Kasumi-1 (cell line): ENCODE measurements at places on chromosomes 16 and 17.

DNA sequence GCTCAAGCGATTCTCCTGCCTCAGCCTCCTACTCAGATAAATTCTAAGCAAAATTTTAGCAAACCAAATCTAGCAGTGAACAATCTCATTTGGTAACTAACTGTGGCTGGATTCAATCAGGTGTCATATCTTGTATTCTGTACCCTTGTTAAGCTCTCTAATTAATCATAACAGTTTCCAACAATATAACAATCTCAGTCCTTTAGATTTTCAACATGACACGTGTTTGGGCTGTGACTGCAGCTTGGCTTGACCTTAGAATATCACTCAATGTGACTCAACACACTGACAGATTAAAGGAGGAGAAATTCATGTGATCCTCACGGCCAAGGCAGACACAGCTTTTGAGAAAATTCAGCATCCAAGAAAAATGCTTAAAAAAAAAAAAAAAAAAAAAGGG, 133.6 kb downstream of the BANP start:
- DNase-seq, result no peak

DNA sequence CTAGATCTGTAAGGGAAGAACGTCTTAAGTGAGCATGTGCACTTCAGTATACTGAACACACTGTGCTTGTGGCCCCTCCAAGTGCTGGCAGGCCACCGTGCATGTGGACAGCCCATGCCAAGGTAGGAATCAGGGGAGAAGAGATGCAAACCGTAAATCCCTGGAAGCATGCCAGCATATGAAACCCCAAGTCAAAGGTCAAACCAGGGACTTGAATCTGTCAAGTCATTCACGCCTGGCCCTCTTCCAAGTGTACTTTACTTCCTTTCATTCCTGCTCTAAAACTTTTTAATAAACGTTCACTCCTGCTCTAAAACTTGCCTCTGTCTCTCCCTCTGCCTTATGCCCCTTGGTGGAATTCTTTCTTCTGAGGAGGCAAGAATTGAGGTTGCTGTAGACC, 2.8 kb upstream of the ATXN2L start:
- no peak for DNase-seq

- DNase-seq, result no peak
These were observed 203.4 kb downstream of the CCDC182 start for GRCh38 chr17:57541472-57542394.

GRCh38 chr16:81140930-81141780, 45.0 kb upstream of the GCSH start:
- DNase-seq, result no peak

GRCh38 chr16:78227855-78228254, 128.4 kb downstream of the WWOX start:
- peak; percentile 20 for DNase-seq

DNA sequence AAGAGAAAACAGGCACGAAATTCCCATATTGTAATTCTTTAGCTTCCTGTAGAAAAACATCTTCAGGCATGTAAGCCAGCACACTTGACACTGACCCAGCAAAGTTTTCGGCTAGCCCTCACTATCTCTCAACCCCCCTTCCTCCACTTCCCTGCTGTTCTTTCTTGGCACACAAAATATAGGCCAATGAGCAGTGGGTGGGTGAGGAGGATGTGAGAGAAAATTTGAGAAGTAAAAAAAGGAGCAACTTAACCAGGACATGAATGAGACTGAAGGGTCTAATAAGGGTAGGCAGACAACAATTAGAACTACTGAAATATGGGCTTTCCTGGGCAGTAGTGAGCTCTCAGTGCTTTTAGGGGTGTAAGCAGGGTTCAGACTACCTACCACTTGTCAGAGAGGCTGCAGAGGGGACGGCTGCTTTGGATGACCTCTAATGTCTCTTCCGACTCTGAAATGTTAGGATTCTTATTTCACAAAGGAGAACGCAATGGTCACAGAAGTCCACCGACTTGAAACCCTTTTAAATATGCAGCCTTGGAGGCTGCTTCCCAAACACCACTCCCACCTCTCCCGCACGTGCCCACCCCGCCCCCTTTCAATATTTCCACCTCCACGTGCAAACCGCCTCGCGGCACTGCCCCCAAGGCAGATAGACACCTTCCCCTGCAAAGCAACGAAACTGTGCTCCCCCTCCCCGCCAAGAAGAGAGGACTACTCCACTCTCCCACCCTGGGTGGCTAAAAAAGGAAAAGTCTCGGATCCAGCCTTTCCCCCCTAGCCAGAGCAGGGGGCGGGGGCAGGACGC, 889 bp downstream of the MBTD1 start:
- peak; percentile 41 for DNase-seq

- no peak for DNase-seq
These were observed 4.8 kb upstream of the ITGA3 start for GRCh38 chr17:50051082-50051576.

- no peak for DNase-seq
These were observed 61.2 kb upstream of the HSBP1 start for GRCh38 chr16:83746611-83747010.

DNA sequence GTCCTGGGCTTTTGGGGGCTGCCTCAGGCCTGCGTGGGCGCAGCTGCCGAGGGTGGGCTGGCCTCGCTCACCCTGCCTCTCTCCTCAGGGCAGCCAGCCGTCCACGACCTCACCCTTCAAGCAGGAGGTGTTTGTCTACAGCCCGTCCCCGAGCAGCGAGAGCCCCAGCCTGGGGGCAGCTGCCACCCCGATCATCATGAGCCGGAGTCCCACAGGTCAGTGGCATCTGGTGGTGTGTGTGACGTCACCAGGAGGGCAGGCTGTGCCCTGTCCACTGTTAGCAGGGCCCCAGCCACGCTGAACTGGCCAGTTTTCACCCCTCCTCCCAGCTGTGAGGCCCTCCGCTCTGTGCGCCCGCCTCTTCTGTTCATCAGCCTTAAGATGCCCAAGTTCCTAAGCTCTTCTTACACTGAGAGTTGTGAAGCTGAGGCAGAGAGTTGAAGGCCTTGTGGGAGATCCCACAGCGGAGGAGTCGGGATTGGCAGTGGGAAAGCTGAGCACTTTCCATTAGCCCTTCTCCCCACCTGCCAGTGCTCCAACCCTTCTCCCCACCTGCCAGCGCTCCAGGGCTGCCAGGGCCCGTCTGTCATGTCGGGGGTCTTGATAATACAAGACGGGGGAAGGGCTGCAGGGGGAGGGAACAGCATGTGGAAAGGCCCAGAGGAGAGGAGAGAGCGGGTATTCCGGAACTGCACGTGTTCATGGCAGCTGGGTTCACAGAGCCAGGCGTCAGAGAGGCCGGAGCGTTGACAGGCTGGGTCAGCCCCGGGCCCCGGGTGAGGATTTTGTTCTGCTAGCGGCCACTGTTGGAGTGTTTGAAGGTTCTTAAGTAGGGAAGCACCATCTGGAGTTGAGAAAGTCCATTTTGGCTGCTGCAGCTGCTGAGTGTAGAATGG, 36.3 kb downstream of the OR1D5 start:
- no peak for DNase-seq

DNA sequence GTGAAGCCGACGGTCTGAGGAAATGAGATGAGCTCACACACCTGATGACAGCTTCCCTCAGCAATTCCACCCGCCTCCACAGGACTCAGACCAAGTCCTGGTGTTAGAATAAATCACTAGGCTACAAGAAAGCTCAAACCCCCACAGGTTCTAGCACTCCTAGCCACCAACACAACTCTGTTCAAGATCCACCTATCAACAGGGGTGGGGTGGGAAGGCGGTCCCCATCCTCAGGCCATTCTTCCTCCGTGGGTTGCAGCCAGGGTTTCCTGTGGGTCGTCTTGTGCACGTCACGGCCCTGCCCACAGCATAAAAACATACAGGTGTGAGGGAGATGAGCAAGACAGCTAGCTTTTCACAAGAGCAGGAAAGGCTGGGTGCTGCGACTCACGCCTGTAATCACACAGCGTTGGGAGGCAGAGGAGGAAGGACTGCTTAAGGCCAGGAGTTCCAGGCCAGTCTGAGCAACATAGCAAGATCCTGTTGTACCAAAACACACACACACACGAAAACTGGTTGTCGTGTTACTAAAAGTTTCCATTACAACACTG, 81.1 kb downstream of the ANKRD11 start:
- DNase-seq, result no peak

DNA sequence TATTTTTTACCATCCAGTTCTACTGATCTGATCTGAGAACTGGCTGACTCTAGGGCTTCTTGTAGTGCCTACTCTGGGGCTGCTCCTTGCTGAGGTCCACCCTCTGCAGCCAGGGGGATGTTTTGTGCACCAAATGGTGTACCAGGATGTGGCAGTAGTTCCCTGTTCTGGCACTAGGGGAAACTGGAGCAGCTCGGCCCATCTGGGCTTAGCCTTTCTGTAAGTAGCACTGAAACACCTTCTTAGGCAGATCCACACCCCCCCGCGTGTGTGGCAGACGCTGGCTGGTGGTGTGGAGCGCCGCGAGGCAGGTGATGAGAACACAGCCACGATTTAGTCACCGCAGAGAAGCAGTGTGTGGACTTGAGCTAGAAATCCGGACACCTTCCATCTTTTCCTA, 17.0 kb downstream of the DUSP14 start:
- DNase-seq, result peak; percentile 37

- DNase-seq, result no peak
These were observed 41.8 kb upstream of the PEMT start for GRCh38 chr17:17633310-17633709.

DNA sequence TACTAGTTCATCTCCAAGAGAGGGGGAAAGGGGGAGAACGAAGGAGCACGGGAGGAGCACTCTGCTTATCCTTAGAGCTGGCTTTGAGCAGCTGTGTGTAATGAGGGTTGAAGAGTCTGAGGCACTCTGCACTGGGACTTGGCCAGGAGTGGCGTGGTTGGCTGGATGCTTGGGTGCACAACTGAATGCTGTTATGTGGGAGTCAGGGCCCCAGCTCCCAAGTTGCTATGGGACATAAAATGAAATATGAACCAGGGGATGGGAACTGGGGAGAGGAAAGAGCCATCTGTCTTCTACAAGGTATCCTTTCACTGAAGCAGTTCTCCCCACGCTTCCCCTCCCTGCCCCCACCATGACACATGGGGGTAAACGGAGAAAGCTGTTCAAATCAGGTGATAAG, 105.9 kb upstream of the ANKFN1 start:
- no peak for DNase-seq

DNA sequence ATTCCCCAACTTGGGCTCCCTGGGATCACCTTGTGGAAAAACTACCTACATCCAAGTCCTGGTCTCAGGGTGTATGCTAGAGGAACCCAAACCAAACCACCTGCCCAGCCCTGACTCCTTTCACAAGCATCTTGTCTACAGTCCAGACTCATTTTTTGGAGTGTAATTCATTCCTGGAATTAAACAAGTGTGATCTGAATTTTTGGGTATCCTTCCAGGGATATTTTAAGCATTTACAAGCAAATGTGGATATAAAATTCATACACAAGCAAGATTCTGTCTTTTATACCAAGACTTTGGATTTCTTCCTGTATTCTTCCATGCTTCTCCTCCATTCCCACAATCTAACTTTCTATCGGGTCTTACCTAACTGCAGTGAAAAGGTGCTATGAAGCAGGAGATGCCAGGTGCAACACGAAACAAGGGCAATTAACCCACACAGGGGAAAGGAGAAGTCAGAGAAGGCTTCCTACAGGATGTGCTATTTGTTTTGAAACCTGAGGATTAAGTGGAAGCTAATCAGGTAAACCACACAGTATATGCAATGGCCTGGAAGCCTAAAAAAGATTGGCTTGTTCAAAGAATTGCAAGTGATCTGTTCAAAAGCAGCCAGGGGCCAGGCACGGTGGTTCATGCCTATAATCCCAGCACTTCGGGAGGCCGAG, 417.2 kb upstream of the C16orf82 start:
- no peak for DNase-seq

GRCh38 chr17:80885947-80886582, 105.6 kb upstream of the CHMP6 start:
- DNase-seq, result no peak

- no peak for DNase-seq
These were observed 6.2 kb upstream of the MPRIP start for GRCh38 chr17:17035920-17036523.

DNA sequence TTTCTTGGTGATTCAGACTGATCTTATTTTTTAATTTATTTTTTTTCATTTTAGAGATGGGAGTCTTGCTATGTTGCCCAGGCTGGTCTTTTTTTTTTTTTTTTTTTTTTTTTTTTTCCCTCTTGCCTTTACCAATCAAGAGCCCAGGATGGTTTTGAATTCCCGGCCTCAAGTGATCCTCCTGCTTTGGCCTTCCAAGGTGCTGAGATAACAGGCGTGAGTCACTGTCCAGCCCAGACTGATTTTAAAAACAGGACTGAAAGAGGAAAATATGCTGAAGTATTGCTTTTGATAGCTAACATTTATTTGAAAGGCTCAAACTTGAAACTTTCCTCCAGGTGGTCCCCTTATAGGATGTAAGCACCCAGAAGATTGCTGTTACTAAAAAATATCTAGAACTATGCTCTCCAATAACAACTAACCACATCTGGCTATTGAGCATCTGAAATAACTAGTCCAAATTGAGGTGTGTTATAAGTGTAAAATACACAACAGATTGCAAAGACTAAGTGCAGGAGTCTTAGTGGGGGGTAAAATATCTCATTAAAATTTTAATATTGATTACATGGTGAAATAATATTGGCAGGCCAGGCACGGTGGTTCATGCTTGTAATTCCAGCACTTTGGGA, 15.8 kb upstream of the BRIP1 start:
- no peak for DNase-seq

DNA sequence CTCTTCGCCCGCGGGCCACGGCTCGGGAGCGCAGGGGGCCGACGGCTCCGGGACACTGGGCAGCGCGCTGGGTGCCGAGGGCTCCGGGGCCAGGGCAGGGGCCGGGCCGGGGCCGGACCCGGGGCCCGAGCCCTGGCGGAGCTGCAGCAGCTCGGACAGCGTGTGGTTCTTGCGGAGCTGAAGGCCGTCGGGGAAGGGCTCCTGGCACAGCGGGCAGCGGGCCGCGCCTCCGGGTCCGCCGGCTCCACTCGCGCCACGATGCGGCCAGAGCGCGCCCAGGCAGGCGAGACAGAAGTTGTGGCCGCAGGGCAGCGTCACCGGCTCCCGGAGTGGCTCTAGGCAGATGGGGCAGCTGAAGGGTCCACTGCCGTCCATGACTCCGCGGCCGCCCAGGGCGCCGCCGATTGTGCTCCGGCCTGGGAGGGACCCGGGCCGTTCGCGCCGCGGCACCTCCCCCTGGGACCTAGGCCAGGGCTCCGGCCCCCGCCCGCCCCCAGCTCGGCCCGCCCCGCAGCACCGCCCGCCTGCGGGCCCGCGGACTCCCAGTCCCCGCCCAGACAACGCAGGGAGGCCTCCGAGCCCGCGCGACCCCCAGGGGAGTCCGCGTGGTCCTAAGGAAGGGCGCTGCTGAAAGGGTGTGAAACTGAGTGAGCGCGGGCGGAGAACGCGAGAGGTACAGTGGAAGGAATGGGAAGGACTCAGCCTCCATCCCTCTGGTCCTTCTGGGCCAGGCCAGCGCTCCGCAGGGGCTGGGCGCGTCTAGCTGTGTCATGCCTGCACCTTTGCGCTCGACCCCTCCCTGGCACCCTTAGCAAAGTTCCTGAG, at the start of gene TRIM47:
Gene TRIM47 (minus strand): TSS at position 408 of the 825 bp plus-strand sequence. CDS start 33 bp downstream, at position 375.
- DNase-seq, result peak; percentile 61

GRCh38 chr16:12009462-12009861, 32.9 kb downstream of the SNX29 start:
- no peak for DNase-seq

DNA sequence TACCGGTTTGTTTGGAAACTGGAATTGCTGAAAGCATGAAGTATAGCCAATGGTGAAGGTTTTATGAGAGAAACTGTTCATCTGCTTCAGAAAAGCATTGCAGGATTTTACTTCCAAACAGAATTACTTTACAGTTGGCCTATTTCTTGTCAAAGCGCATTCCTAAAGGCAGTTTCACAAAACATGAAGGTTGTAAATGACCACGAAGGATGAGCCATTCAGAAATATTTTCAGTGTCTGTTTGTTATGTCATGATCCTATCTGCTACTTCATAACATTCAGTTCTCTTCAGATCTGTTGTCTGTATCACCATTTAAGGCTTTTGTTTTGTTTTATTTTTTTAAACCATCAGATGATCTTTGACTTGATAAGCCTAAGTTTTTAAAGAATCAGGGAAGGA, 45.7 kb downstream of the AATF start:
- DNase-seq, result no peak
